ENCODE measurements at places on chromosomes 7 and 10.

- DNase-seq = no peak
These were observed 238.5 kb upstream of the PITRM1 start for GRCh38 chr10:3411044-3411443.

- no peak for DNase-seq
These were observed 7.9 kb downstream of the STMP1 start for GRCh38 chr7:135670179-135670578.

- DNase-seq = no peak
These were observed 94.3 kb downstream of the DLG5 start for GRCh38 chr10:77832238-77832637.

DNA sequence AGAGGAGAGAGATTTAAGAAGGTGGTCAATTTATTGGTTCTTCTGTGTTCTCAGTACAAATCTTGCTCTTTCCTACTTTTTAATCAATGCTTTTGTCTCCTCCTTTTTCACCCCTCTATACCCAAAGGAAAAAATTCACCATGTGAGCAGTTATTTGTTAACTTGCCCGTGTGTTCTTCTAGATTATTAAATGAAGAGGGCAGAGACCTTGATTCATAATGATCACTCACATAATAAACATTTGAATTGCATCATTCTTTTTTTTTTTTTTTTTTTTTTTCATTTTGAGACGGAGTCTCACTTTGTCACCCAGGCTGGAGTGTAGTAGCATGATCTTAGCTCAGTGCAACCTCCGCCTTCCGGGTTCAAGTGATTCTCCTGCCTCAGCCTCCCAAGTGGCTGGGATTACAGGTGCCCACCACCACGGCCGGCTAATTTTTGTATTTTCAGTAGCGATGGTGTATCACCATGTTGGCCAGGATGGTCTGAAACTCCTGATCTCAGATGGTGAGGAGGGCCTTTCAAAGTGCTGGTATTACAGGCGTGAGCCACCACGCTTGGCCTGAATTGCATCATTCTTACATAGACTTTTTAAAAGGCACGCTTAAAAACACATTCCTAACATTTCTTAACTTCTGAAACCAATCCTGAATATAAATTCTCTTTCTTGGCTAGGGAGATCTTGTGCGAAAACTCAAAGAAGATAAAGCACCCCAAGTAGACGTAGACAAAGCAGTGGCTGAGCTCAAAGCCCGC, 3.6 kb downstream of the GARS1 start:
- no peak for DNase-seq

DNA sequence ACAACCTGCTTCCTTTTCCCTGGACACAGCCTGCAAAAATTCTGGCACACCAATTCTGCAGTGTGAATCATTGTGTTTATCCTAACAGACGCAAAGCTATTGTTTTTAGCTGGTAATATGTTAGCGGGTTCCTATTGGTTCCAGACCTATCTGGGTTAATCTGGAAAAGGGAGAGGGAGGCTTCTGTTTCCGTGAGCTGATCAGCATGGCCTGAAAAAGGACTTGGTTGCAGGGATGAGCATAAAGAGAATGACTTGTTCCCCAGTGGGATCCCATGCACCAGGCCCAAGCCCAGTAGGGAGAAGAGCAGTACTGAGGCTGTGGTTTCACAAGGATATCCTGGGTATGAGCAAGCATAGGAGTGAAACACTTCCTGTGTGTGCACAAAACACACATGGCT, 78.4 kb downstream of the PDE1C start:
- DNase-seq = no peak

DNA sequence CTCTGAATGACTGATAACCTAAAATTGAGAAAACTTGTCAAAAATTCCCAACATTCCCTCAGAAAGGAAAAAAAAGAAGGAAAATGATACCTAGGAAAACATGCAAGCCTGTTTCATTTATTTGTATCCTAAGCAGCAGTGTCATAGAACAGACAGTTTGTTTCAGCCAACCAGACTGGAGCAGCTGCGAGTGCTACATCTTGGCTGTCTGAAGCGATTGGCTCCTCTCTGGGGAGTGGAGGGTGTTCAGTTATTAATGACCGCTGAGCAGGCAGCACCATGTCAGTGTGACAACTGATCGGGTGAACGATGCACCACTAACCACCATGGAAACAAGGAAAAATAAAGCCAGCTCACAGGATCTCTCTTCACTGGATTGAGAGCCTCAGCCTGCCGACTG, at the start of gene LRRN3:
Gene LRRN3 (plus strand): TSS at position 282 of the 400 bp plus-strand sequence. CDS start 31,646 bp downstream, outside the sequence.
- no peak for DNase-seq

- DNase-seq = no peak
These were observed 71.9 kb downstream of the ELFN1 start for GRCh38 chr7:1741751-1742554.

GRCh38 chr10:121216721-121217181, 365.6 kb downstream of the WDR11 start:
- DNase-seq = no peak

- no peak for DNase-seq
These were observed 135.5 kb upstream of the IMMP2L start for GRCh38 chr7:111697771-111698170.

DNA sequence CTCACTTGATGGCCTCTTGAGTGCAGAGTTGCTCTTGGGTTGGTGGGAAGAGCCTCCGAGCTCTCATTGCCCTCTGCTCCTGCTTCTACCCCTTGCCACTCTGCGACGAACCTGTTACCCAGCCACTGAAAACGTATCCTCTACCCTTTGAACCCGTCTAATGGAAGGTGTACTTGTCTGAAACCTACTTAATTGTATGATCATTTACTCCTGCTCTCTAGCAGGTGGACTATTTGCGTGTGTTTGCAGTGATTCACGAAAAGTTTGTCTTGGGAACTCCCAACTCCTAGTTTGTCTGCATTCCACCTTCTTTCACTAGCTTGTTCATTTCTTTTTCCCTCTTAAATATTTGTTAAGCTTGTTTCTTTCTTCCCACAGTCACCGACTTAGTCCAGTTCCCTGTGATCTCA, 503 bp downstream of the CROT start:
- no peak for DNase-seq

GRCh38 chr10:6194311-6194710, 8.4 kb upstream of the PFKFB3 start:
- DNase-seq = no peak

DNA sequence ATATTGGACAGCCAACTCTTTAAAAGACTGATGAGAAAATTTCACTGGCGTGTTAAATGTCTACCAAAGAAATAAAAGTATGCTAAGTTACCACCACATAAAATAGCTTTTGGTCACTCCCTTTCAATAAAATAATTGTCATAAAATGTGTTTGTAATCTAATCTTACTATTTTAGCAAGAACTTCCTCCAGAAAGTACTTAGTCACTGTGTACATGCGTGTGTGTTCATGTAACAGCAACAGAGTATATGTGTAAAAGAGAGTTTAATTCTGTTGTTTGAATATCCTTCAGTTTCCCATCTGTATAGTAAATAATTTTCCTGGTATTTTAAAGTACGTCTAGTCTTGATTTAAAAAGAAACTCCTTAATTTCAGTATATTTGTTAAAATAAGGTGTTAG, 35.0 kb upstream of the WASL start:
- no peak for DNase-seq

DNA sequence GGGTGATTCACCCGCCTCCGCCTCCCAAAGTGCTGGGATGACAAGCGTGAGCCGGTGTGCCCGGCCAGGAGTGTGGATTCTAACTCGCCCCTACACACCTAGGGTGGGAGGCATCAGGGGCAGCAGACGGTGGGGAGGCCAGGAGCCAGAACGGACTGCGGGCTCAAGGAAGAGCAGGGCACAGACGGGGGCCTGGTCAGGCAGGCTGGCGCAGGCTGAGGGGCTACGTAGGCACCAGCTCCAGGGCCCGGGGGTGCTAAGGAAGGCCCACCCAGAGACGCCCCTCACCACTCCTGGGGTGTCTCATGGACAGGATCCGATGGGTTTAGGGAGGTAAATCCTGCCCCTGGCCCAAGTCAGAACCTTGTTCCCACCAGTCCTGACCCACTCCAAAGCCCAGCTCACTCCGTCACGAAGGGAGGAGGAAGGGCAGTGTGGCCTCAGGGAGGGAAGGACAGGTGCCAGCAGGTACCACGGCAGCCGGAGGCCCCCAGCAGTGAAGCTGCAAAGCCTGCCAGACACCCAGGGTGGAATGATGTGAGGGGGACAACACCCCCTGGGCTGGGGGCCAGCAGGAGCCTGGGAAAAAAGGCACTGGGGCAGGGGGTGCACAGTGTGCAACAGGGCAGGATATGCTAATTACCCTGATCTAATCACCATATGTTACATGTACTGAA, 251.4 kb downstream of the MAD1L1 start:
- DNase-seq = no peak

DNA sequence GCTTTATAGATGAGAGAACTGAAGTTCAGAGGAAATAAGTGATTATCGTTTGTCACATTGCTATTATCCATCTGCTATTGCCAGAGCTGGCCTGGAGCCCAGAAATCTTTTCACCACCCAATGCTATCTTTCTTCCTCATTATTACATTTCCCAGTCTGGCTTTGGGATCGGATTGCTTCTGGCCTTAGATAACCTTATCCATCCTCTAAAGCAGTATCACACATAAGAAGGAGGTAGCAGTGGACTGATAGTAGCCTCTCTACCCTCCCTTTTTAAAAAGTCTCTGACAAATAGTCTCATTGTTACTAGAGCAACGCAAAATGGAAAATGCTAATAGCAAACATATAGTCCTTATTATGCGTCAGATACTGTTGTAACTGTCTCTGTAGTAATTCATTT, 1.3 kb upstream of the CLDN12 start:
- no peak for DNase-seq

DNA sequence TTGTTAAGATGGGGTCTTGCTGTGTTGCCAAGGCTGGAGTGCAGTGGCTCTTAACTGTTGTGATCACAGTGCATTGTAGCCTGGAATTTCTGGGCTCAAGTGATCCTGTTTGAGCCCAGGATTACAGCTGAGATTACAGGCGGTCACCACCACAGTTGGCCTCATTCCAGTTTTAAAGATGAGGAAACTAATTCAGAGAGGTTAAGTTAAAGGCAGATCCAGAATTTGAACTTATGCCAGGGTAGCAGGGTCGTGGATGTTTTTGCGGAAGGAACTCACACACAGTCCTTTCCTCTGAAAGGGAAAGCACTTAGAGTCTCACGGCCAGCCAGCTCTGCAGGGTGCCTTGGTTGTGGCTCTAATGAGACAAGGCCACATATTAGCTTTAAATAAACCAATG, 84.7 kb downstream of the MMRN2 start:
- DNase-seq = no peak

DNA sequence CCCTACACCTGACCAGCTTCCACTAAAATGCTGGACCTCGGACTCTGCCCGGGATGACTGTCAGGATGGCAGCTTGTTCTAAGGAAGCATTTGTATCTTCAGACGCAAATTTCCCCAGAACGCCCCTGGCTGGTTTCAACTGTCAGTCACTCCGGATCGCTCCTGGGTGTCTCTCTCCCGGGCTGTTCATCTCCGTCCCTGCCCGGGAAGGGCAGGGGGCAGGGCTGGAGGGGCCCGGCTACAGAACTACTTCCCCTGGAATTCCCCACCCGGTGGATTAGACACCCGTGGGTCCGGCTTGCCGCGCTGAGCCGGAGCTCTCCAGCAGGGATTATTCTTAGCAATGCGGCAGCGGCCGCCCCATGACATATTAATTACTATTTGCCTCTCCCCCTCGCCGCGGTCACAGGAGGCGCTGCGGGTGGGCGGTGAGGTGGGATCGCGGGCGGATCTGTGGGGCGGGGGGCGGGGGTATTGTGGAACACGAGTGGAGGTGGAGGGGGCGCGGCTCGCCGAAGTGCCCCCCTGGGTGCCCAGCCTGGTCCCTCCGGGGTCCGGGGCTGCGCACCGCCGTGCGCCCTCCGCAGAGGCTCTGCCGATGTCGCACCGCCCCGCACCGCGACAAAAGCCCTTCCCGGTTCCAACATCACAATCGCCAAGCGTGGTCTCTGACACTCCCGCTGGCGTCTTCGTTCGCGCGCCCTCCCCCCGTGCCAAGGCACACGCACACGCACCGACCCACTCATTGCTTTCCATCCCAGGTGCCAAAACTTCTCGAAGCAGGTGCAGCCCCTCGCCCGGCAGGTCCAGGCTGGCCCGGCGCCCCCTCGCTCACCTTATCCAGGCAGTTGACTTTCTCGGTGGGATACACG, 276.1 kb upstream of the NEBL start:
- DNase-seq = no peak

DNA sequence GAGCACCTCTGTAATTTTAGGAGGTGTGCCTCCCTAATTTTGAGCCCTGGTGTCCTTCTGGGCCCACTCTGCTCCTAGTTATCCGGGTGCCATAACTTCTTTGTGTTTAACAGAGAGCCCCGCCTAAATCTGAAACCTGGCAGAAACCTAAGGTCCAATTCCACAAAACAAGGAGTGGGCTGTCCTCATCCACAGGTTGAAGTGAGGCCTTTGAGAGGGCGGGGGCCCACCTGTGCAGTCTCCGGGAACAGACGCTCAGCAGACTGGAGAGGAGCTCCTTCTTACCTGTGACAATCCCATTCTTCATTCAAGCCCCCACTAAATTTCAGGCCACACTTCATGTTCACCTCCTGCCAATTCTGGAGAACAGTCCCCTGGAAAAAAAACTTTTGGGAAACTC, 10.9 kb downstream of the TMEM72 start:
- DNase-seq = no peak

- DNase-seq = peak; percentile 38
These were observed 58.3 kb downstream of the VCL start for GRCh38 chr10:74056050-74056818.

- no peak for DNase-seq
These were observed 173.2 kb downstream of the ZNF438 start for GRCh38 chr10:30858499-30858898.

DNA sequence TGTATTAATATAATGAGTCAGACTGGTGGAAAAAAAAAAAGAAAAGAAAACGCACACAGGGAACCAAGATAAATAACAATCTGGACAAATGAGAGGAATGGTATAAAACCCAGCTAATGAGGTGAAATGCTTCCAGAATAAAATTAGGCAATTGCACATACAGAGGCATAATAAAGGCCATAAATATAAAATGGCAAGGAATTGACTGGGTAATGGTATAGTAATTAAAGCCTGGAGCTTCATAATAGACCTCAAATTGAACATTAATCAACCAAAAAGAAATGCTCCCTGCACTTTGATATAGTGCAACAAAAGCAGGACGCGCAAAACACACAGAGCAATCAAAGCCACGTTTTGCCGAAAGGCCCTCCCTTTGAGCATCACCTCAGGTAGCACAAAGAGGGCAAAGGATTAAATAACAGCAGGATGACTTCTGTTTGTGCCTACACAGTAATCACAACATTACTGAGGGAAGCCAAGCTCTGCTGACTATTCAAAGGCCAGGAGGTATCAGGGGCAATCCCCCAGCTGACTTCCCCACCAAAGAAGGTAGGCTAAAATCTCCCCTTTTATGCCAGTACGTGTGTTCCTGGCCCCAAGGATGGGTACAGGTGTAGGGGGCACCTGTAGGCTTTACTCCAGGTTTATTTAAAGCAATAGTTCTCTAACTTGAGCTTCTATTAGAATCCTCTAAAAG, 343.7 kb downstream of the ELMO1 start:
- DNase-seq = no peak

DNA sequence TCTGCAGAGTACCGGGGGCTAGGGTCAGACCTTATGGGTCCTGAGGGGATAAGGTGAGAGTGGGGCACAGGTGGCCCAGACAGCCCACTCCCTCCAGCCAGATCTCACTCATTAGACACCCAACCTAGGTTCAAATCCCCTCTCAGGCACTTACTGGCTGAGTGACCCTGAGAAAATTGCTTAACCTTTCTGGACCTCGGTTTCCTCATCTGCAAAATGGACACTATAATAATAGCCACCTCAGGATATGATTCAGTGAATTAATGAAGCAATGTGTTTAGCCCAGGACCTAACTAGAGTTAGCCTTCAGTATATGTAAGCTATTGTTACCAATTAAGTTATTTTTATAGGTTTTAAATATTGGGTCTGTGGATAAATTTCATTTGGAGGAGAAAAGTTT, 122.6 kb downstream of the RGS10 start:
- DNase-seq = no peak

- DNase-seq = no peak
These were observed 298.7 kb upstream of the LRRTM3 start for GRCh38 chr10:66627156-66627555.
